ENCODE measurements at places on chromosomes 4 and X.

DNA sequence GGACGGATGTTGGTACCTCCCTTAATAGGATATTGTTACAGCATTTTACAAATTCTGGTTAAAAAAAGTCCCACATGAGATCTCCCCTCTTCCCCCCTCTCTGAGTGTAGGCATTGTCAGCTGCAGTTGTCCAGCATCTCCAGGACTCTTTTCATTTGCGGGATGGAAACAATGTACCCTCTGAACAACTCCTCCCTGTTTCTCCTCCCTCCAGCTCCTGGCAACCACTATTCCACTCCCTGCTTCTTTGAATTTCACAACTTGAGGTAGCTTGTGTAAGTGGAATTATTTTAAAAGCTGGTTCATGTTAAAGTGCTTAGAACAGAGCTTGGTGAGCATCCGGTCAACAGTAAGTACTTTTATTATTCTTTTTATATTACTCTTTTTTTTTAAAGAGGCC lies 69.8 kb downstream of the TBL1X start:
- no peak for DNase-seq

DNA sequence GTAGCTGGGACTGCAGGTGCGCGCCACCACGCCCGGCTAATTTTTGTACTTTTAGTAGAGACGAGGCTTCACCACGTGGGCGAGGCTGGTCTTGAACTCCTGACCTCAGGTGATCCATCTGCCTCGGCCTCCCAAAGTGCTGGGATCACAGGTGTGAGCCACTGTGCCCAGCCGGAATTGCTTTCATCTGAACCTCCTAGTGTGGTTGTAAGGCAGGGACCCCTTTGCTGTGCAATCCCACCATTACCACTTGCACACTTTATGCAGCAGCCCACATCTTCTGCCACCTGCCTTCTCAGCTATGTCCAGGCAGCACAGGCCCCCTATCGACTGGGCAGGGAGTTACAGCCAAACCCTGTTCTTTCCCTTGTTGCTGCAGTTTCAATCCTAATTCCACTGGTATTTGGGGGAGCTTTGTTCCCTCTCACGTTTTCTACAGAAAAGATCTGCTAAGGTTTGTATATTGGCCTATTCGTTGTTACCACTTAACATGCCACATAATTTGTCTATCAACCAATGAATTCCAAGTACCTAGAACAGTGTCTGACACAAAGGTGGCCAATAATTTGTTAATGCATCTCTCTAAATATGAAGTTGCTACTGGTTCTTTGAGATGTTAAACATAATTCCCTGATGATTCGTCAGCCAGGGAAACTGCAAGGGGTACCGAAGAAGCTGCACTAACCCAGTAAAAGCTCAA lies 6.5 kb downstream of the RPL39 start:
- no peak for DNase-seq

DNA sequence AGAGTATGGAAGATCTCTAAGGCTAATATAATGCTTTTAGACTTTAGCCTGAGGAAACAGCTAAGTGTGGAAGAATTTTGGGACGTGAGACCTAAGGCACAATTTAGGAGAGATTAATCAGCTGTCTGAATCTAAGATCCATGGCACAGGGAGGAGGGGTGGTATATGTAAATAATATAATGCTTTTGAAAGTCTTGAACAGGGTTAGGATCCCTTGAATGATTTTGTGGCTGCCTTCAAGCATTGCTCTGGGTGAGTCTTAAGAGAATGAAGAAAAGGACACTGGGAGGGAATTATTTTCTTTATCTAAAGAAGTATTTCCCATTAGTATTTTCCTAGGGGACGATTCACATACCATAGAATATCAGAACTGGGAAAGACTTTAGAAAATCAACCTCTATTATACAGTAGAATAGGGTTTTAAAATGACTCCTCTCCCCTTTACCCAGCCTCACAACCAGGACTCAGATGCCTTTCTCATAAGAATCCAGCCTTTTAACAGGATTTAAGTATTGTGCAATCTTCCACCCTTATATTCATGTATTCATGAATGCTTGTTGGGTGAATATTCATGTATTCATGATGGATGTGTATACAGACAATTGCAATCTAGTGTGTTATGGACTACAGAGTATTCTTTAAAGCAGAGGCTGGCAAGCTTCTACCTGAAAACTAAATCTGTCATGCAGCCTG lies 664.2 kb upstream of the CPEB2 start:
- no peak for DNase-seq

GRCh38 chrX:10171249-10171648 lies 14.5 kb downstream of the CLCN4 start:
- DNase-seq = no peak

- no peak for DNase-seq
Observed at GRCh38 chr4:71355045-71355444, 16.2 kb downstream of the SLC4A4 start.

GRCh38 chr4:11293866-11294265 lies 134.8 kb downstream of the HS3ST1 start:
- DNase-seq = no peak

DNA sequence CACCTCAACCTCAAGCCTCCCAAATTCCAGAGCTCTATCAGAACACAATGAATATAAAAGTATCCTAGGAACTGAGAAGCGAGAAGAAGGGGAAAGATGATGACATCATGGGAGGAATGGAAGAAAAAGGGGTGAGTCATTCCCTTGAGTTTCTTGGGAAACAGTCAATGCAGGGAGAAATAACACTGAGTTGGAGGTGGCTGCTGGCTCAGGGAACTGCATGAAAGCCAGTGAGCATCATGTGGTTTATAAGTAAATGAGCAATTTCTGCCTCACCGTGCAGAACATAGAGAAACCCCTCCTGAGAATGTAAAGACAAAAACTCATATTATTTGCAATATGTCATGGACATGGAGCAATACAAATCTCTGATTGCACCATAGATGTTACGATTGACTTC lies 73.3 kb downstream of the SHOX start:
- DNase-seq = no peak

- no peak for DNase-seq
Observed at GRCh38 chr4:112944006-112944405, 105.4 kb upstream of the ANK2 start.

DNA sequence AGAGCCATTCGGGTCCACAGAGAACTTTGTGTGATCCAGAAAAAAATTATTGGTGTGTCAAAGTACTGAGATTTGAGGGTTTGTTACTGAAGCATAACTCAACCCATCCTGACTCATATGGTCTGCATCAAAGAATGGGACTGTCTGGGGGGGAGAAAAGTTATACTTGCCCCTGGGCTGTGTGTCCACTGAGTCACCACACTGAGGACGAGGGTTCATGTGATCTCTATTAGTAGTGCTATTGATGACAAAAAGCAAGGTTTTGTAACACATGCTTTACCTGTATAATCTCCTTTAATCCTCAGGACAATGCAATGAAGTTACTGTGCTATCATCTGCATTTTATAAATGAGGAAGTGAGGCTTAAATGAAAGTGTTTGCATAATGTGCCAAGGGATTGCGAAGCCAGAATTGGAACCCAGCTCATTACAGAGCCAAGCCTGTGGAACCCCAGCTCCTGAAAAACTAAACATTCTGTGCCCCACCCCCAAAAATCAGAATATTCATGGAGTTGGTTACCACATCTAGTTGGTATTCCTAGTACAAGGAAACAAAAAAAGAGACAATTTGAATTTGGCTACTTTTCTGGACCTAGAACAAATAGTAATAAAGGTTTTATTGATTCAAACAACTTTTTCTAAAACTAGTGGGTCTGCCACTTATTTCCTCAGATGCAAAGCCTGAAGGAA lies 31.2 kb downstream of the CCDC149 start:
- DNase-seq = no peak

DNA sequence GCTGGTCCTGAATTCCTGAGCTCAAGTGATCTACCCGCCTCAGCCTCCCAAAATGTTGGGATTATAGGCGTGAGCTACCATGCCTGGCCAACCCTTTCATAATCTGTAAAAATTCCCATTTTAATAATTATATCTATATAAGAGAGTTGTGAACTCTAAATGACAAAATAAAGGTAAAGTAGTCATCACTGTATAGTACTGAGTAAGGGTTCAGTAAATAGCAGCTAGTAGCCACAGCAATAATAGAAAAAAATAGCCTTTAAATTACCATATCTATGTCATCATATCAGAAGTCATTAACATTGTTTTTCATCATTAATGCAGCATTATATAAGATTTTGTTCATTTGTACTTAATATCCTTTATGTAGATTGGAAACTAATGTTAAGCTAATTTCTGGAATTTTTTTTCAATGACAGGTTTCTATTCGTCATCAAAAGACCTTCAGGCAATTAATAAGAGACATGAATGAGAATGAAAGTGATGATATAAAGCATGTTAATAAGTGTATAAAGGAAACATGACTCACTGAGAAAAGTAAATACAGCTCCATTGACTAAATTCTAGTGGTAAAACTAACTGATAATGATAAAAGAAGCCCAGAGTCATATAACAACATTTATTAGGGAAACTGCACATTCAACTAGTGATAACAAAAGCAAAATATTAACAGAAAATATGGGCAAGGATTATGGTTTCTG lies 85.9 kb upstream of the UGT8 start:
- DNase-seq = no peak

DNA sequence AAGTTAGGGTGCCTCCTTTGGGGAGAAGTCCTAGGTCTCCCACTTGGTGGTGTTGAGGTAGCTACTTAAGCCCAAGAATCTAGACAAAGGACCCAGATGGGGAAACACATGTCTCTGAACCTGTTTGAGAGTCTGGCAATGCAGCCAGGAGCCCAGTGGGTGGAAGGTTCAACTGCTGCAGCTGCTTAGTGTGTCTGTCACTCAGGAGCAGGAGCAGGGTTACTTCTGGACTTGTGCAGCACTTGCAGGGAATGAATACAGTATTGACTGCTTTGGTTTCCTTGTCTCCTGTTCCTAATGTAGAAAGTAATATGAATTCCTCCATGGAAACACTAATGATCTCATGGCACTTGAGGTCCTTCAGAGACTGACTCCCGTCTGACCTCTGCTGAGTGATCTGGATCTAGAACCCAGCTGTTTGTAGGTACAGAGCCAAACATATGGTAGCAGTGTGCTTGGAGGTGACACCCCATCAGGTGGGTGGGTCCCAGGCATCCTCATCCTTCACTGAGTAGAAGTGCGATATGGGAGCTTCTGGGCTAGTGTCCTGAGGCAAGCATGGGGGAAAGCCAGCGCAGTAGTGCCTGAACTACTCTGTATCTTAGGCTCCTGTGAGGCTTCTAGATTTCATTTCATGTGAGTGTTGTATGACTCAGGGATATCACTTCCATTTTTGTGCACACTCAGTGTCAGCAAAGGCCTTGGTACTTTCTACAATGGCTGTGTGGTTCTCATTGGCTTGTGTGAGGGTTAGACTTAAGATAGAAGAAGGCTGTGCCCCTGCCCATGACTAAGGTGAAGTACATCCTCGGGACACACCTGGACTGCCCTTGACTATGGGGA lies 85.0 kb upstream of the WDR1 start:
- no peak for DNase-seq

- no peak for DNase-seq
Observed at GRCh38 chrX:111123606-111124179, 27.7 kb downstream of the PAK3 start.

GRCh38 chrX:71105628-71106027 lies 912 bp downstream of the CXorf65 start:
- no peak for DNase-seq

DNA sequence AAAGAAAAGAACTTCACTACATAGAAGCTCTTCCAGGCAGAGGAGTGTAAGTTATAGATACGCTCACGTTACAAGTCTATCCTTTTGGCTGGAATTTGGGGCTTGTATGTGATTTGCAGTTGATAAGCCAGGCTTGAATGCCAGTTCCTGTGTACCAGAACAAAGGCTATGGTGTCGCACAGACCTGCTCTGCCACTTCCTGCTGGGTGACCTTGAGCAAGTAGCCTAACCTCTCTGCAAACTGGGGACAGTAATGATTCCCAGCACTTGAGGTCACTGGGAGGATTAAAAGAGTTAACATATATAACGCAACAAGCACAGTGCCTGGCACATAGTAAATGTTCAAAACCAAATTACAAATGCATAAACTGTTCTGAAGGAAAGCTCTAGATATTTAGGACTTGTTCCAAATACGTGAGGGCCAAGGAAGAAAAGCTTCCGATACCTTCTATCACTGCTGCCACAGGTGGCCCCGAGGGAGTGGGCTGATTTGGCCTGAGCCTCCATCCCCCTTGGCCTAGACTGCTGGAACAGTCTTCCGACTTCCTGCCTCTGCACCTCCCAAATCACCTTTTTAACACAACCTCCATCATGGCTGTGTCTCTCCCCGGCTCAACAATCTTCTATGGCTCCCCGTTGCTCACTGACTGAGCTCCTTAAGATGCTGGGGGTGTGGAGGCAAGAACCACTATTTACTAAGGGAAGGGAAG lies 1.3 kb upstream of the SOWAHD start:
- no peak for DNase-seq

DNA sequence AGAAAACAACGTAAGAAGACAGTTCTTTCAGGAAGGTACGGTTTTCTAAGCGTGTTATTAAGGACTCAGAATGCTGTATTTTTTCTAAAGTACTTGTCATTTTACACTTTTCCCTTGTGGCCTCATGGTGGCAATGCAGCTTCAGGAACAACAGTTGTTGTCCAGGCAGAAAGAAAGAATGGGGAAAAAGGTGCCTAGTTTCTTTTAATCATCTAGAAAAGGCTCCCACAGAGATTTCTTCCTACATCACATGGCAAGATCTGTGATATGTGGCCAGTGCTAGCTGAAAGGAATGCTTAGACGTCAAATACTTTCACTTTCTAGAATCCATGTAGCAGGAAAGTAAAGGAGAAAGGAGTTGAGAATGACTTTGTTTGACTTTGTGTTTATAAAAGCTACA lies 49.0 kb upstream of the TRAM1L1 start:
- no peak for DNase-seq

GRCh38 chrX:81255876-81256275 lies 54.0 kb downstream of the SH3BGRL start:
- DNase-seq = no peak

DNA sequence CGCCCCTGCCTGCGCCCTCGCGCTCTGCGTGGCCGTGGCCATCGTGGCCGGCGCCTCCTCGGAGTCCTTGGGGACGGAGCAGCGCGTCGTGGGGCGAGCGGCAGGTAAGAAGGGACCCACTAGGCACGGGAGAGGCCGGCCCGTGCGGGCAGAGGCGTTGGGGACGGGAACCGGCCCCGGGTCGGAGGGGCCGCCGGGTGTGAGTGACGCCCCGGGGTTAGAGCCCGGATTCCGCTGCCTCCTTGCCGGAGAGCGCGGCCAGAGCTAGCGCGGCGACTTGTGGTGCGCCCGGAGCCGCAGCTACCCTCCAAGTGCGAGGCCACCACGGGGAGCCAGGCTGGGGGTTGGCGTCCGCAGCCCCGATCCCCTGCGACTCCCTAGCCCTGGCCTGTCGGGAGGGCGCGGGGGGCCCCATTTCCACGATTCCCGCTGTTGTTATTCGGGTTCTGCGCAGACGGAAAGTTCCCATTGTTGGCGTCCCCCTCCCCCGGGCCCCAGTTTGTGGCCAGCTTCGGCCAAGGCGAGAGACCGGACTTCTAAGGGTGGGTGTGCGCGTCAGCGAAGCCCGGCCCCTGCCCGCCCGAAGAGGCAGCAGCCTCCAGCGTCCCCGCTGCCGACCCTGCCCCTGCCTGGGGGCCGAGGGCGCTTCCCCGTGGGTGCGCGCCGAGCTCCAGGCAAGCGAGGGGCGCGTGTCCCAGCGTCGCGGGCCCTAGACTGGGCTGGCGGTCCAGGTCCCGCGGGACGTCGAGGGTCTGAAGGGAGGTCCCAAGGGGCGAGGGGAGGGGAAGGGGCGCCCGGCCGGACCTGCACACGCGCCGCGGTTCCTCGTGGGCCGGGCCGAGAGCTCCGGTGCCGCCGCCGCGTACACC lies 1.1 kb downstream of the FGFR3 start:
- DNase-seq = no peak

GRCh38 chr4:94933799-94934198 lies 176.0 kb downstream of the BMPR1B start:
- DNase-seq = no peak

All from thymus (tissue), 14 donors.